ENCODE measurements at places on chromosomes 4 and X.

DNA sequence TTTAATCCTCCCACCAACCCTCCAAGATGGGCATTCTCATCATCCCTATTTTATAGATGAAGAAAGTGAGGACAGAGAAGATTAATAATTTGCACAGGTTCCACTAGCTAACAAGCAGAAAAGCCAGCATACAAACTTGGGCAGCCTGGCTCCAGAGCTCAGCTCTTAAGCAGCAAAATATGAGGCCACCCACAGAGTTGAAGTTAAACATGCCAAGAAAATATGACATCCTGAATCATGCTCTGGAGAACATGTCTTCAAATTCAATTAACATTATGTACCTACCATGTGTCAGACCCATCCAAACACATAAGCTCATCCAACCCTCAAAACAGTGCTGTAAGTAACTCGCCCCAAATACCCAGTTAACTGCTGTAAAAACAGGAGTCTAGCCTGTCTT lies 33.9 kb downstream of the USP46 start:
- DNase-seq, result no peak

DNA sequence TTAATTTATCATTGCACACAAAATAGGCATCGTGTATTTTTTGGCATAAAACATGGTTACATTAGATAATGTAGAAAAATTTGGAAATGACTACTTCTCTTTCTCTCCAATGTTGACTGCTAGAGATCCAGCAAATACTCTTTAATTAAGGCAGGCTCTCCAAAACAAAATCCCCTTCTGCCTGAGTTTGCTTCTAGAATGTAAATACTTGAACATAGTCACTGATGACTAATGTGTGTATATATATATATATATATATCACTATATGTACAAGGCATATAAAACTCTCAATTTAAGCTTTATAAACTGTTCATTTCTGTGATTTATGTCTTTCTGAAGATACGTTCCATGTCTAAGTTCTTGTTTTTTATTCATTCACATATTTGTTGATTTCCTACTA lies 67.2 kb upstream of the CAMK2D start:
- DNase-seq, result no peak

- DNase-seq, result no peak
Measured at GRCh38 chr4:109921384-109921808, 8.7 kb downstream of the EGF start.

DNA sequence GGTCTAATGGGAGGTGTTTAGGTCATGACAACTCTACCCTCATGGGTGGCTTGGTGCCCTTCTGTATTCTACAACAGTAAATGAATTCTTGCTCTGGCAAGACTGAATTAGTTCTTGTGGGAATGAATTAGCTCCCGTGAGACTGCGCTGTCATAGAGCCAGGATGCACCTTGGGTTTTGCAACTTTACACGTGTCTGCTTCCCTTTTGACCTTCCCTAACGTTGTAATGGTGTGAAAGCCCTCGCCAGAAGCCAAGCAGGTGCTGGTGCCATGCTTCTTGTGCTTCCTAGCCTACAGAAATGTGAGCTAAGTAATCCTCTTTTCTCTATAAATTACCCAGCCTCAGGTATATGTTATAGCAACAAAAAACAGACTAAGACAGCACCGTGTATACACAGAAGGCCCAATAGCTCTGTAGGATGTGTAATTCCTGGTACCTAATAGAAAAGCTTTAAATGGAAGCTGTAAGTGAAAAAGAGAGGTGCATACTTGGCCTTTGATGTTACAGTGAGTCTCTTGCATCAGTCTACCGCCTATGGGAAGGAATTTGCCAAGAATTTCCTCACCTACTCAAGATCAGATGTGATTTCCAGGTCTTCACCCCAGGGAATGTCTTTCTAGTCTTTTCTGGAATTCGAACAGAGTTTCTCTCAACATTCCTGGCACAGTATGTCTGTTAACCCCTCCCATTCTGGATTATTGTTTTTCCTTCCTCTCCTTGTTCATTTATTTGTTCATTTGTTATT lies 3.2 kb upstream of the ENPEP start:
- no peak for DNase-seq

- DNase-seq, result no peak
Measured at GRCh38 chr4:11805842-11806241, 377.1 kb upstream of the HS3ST1 start.

GRCh38 chr4:74117024-74117534 lies 18.1 kb upstream of the CXCL2 start:
- DNase-seq, result no peak

DNA sequence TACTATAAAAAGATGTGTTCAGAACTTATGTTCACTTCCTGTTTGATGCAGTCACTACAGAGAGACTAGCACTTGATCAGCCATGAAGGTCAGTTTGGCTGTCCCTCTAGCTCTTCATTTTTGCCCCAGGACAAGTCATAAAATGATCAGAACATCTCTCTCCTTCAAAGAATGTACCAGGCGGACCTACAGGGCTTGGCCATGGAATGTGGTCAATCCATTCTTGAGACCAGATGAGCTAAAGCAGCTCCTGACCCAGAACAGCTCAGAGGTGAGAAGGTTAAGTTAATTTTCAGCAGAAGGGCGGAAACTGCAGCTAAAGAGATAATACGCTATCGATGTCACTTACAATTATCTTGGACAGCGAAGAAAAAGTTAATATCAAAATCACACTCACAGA lies 49.2 kb upstream of the TAB3 start:
- no peak for DNase-seq

DNA sequence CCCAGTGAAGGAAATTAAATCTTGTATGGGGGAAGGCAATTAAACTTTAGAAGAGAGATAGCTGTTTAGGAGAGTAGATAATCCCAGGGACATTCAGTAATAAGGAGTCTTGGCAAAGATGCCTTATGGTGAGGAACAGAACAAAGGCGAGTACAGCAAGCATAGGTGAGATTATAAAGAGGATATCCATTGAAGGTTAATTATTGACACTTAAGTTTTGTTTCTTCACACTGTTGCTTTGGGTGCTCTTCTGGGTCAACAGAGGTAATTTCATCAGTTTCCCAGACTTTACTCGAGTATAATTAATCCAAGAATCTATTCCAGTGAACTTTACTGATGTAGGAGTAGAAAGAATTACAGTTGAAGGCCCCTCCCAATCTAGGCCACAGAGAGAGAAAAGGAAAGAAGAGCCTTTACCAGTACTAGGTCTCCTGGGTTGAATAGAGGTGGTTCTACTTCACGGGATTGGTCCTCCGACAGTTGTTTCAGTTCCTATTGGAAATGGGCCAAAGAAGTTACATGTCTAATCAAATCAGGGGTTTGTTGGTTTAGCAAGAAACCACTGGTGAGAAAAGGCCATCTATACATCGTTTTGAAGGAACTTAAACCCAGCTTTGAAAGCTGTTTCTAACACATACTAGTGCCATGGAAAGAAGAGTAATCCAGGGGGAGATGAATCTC lies 27.2 kb downstream of the EPGN start:
- no peak for DNase-seq

DNA sequence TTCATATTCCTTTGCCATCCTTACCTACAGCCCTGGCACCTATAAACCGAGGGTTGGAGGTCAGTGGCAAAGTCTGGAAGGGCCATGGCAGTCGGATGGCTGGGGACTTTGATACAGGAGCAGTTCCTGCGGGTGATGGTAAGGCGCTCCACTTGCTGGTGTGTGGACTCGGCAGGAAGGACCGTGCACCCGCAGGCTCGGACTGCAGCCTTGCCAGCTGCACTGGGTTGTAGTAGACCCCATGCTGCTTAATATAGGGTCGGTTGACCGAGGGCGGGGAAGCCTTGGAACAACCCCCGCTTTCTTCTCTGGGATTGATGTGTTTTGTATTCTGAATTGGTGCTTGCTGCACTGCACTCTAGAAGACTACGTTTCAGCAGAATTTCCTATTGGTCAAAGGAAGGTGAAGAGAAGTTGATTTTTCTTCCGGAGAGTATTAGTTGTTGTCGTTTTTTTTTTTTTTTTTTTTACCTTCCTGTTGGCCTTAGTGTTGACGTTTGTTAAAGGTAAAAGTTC lies 638 bp downstream of the BLTP1 start:
- DNase-seq, result peak; percentile 10

- DNase-seq, result no peak
Measured at GRCh38 chrX:136665258-136665900, 17.4 kb downstream of the CD40LG start.

GRCh38 chr4:3827616-3828492 lies 61.7 kb downstream of the ADRA2C start:
- no peak for DNase-seq

- DNase-seq, result no peak
Measured at GRCh38 chr4:109629775-109630174, 69.7 kb downstream of the MCUB start.

DNA sequence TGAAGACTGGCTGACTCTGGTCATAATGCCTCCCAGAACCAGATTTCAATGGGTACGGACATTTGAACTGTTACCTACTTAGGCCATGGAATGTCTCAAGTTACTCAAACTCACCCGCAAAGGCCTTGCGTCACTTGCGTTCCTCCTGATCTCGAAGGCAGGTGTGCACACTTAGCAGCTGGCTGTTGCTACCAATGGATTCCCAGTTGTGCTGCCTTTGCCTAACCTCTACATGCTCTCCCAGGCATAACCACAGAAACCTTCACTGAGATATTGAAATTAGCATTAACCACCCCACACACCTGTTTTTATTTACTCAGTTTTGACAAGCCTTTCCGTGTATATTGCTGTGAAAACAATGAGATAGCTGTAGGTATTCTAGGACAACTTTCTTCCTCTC lies 2.8 kb downstream of the ERVMER34-1 start:
- DNase-seq, result no peak

DNA sequence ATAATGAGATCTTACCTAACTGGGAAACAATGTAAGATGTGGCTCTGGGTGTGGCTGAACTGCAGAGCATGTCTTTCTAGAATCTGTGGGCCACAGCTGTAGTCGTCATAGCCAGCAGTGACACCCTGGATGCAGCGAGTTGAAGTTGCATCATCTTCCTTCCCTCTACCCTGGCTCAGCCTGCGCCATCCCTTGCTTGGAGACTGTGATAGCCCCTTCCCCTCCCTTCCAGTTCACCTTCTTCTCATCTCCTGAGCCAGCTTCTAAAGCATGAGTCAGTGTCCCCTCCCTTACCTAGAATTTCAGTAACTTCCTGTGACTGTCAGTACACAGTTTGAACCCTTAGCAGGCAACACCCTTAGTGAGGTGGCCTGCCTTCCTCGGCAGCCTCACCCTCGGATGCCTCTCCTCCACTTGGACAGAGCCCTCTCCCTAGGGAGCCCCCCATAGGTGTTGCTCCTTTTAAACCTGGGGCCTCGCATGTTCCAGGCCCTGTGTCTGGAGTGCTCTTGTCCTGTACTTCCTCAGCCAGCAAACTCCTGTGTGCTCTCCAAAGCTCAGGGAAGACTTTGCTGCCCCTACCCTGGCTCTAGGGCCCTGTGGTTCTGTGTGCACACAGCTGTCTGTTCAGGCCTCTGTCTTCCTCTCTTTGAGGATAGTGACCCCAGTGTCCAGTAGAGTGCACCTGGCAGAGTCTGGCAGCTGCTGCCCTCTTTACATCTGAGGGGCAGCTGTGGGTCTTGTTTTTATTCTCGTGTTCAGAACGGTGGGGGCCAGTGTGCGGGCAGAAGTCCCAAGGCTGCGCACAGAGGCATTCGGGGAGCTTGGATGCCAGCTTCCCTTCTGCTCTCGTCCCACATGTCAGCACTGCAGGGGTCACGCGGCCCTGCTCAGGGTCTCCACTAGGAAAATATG lies 43.7 kb upstream of the TADA2B start:
- no peak for DNase-seq

DNA sequence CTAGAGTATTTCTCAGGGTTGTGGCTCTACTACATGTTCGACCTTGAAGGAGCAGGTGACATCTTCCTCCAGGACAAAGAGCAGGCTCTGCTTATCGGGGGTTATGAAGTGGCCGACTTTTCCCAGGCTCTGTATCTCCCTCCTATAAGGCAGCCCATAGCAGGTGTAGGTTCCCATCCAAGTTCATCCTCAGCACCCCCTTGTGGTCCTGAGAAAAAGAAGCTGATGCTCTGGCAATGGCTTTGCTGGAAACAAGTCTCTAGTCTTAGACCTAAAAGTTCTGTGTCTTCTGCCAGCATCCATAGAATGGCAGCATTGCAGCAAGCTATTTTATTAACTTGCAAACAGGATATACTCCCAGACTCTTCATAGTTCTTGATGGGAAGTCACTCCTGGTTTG lies 836.6 kb upstream of the PRKX start:
- DNase-seq, result no peak

- peak; percentile 13 for DNase-seq
Measured at GRCh38 chr4:145956288-145956890, 17.8 kb upstream of the ZNF827 start.

GRCh38 chr4:139453041-139453370 lies 915 bp upstream of the RAB33B start:
- no peak for DNase-seq

DNA sequence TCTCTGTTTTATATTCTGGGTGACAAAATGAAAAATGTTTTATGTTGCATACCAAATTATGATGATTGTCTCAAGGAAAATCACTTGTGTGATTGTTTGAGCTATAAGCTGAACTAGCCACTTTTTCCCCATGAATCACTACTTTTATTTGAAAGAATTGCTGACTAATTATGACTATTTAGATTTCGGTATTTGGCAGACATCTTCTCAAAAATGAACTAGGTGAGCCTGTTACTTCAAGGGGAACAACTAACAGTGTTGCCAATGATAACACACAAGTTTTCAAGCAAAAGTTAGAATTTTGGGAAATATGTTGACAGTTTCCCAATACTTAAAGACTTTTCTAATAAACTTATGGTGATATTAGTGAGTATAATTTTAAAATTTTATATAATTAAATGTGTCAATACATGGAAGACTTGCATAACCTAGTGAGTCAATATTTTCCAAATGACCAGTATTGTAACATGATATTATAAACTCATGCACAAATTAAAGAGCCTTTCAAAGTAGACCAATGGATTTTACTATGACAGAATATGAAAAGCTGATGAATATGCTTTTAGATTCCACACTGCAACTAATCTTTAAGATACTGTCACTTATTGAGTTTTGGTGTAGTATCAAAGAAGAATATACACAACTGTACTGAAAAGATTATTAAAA lies 187.7 kb upstream of the GATB start:
- DNase-seq, result no peak

DNA sequence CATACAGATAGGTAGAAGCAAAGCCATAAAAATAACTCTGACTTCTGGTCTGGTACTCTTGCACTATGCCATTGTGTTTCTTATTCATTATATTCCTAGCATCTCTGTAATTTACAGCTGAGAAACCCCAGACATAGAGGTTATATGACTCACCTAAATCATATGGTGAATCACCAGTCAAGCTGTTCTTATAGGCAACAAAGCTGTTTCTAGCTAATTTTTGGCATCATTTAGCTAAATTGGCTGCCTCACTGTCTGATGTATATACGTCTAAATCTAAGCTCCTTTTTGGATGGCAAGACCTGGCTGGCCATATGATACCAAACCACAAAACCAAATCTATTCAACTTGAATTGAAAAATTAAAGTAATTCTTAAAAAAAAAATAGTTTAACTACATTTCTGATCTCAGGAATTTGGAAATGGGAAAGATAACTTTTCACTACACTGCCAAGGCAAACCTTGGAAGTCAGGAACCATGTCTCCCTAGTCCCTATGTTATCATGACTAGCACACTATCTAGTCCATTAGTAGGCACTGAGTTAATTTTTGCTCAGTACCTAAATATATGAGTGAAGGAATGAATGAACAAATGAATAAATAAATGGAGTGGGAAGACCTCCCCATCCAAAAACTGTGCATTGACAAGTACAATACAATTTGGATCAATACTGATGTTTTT lies 41.3 kb upstream of the STAG2 start:
- no peak for DNase-seq

GRCh38 chr4:119084513-119084912 lies 51.1 kb upstream of the MYOZ2 start:
- no peak for DNase-seq

- DNase-seq, result no peak
Measured at GRCh38 chrX:21865436-21865835, 9.6 kb downstream of the YY2 start.

Data from activated T-cell treated with anti-CD3 and anti-CD28 coated beads for 48 hours (primary cell).